ENCODE measurements at places on chromosomes 1 and 21.
A peak's percentile ranks its signal among the peaks of the same experiment; 100 is the strongest.

DNA sequence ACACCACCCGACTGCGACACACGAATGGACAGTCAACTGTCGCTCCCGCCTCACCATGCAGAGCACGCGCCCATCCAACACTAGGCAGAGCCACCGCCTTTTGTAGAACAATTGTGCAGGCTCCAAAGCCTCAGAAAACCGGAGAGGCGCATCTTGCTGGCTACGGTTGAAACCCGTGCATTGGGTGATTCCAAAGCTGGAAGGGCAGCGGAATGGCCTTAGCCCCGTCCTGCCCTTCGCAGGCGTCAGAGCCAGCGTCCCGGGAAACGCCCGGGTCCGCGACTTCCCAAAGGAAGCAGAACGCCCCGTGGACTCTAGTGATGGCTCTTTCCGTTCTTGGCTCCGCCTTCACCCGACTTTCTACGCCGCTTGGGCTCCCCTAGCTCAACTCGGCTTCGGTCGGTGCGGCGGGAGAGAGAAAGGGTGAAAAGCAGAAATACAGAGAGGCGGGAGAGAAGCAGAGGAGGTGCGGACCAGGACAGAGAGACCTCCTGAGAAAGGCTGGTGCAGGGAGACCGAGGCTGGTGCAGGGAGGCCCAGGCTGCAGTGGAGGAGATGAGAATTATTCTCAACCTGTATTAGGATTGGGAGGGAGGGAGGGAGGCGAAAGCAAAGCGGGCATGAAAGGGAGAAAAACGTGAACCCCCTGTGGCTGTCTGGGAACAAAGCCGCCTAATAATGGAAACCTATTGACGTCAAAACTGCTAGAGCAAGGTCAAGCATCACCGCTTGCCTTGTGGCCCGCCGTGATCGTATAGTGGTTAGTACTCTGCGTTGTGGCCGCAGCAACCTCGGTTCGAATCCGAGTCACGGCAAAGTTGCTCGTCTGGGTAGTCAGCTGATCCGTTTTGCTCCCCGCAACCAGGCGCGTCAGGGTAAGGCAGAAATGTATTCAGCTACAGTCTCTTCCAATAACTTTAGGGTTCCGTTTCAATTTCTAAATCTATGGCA lies 99.5 kb downstream of the PRKAB2 start:
- DNase-seq = no peak

- DNase-seq = no peak
Observed at GRCh38 chr1:164617377-164618201, 58.6 kb downstream of the PBX1 start.

GRCh38 chr1:26998429-26999300 lies 5.2 kb downstream of the TRNP1 start:
- no peak for DNase-seq

DNA sequence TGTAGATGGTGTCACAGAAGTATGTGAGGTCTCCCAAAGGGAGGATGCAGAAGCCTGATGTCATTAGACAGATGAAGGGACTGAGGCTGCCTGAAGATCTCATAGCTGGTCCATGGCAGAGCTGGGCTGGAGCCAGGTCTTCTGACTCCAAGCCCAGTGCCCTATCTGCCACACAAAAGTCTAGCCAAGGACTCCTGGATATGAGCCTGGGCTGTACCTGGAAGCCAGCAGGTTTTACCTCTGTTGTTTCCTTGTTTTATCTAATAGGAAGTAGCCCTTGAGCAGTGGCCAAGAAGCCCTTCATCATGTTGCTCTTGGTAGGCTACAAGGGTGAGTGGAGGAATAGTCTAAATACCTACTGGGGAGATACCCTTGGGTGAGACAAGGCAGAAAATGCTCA lies 74.4 kb upstream of the SLC44A3 start:
- DNase-seq = no peak

DNA sequence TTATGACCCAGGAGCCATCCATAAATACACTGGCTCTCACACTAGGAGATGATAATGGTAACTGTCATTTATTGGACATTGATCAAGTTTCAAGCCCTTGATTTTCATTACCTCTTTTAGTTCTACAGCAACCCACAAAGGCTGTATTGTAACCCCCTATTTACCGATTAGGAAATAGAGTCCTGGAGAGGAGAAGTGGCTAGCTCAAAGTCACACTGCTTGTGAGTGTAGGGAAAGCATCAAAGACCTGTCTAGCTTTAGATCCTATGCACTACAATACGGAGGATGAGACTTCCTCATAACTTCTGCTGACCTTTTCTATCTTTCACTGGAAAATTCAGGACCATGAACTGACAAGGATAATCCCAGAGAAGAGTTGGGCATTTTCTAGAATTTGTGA lies 115.2 kb downstream of the LMX1A start:
- no peak for DNase-seq

GRCh38 chr1:2115702-2116341 lies 65.6 kb downstream of the PRKCZ start:
- no peak for DNase-seq

- DNase-seq = no peak
Observed at GRCh38 chr21:22925032-22925431, 1926.8 kb downstream of the NCAM2 start.

DNA sequence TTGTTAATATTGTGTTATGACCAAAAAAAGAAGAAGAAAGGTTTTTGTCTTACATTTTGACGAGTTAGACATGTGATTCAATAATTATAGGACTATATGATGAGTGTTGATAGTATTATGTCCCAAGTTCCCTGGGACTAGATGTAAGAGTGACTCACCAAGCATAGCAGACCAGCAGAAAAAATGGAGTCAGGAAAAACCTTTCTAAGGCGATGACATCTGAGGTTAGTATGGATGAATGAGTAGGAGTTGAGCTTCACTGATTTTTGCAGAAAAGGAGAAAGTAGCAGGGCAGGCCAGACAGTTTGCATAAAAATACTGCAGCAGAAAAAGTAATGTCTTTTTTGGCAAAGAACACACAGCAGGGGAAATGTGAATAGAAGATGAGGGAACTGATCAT lies 1041.3 kb upstream of the ADGRL4 start:
- peak; percentile 45 for DNase-seq

DNA sequence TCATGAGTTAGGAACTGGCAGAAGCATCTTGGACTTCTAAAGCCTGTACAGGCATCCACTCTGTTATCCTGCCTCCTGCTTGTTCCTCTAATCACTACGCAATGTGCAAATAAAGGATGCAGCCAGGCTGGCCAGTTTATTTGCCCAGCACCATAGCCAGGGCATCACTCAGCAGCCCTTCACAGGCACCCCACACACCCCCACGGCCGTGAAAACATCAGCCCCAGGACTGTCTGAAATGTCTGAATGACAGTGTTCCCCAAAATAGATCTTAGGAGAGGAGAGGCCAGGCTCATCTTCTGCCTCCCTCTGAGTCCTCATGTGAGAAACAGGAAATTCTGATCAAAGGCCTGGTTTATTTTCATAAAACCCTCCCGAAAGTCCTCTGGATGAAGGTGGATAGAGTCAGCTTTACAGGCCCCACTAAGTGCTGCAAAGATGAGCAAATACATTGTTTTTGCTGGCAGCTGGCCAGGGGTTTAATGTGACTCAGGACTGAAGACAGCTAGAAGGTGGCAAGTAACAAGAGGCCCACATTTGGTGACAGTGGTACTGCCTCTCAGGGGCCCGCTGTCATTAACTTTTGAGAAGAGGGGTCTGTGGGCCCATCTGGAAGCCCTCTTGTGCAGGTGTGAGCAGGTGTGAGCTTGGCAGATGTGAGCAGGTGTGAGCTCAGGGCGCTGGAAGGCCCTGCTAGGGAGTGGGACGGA lies 32.9 kb downstream of the GRHL3 start:
- no peak for DNase-seq

GRCh38 chr1:169089776-169090175 lies 16.7 kb upstream of the ATP1B1 start:
- DNase-seq = no peak

DNA sequence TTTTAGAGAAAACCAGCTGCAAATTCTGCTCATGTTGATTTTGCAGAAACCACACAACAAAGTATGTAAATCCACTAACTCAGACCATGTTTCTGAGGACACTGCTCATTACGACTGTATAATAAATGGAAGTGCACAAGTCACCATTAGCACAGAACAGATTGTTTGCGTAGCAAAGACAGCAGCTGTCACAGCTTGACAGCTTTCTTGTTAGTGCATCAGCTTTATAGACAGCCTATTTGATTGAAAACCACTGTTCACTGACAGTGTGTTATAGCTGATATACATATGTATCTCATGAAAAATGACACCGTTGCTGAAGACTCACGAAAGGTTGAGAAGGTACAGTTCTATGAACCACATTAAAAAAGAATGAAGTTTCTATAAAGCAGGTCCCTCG lies 560.2 kb upstream of the ZRANB2 start:
- no peak for DNase-seq

DNA sequence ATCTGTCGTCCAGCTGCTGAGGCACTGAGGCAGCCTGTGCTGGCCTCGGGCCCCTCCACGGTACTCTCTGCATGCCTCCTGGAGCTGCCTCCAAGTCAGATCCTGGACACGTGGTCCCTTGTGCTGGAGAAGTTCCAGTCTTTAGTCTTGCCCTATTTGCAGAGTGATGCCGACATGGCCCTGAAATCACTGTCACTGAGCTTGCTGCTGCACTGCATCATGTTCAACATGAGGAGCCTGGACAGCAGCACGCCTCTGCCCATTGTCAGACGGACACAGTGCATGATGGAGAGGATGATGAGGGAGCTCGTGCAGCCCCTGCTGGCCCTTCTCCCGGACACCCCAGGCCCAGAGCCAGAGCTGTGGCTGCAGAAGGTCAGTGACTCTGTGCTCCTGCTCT lies 10.0 kb downstream of the URB2 start:
- no peak for DNase-seq

DNA sequence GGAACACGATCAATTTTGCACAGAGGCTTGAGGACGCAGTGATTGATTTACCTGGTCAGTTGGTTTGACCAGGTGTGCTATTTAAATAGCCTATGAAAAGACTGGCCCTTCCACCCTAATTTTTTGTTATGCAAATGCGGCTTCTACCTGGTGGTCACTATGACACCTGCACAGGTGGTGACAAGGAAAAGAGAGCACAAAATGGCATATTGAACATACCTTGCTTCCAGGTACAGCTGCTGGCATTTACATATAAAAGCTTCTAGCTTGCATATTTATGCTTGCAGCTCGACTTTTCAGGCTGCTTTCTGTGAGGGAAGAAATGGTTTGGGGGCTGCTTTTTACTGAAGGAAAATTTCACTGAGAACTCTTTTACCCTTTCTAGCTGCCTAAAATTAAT lies 15.3 kb upstream of the FMO4 start:
- DNase-seq = no peak

Measured in amniotic epithelial cell (primary cell).